ENCODE measurements at places on chromosomes 12 and 14. TPM values are rescaled to one million over a fixed set of nuclear protein-coding genes. Genes with fewer than 3 reads are reported as not detected.

DNA sequence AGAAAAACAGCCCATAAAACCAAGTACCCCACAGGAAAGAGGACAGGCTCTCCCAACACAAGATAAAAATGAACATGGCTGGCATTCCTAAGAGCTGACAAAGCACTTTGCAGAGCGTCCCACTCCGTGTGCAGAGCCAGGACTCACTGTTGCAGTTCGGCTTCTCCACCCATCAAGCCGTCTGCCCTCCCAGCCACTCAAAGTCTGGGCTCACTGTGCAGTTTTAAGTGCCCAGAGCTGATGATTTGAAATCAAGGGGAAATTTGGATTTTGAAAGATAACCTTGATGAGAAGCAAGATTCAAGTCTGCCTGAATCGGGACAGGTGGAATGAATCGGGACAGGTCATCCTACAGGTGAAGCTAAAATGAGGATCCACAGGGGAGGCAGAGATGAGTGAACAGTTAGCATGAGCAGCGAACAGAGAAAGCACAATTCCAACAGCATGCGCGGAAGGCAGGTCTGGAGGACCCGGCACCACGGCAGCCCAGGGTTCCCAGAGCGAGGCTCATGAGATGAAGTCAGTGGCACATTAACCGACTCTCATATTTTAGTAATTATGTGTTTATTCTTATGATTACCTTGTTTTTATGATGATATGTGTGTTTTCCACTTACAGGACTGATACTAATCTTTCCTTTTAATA, 39.8 kb upstream of the GPR68 start:
- H3K36me3 ChIP-seq, result peaks cover 25% of the 10 kb centered on the region
- peaks cover 5% of the 10 kb centered on the region for H3K4me1 ChIP-seq
- H3K27ac ChIP-seq, result no peak overlapping the region
- no peaks in the 10 kb centered on the region for H3K27me3 ChIP-seq

GRCh38 chr12:102992297-102992696, 34.8 kb downstream of the ASCL1 start:
- no peaks in the 10 kb centered on the region for H3K4me1 ChIP-seq
- no peaks in the 10 kb centered on the region for H3K36me3 ChIP-seq
- no peak overlapping the region for H3K27ac ChIP-seq
- H3K27me3 ChIP-seq, result peaks cover 5% of the 10 kb centered on the region
- DNase-seq, result no peak
- H3K4me3 ChIP-seq, result no peak overlapping the region

- DNase-seq, result no peak
- H3K27ac ChIP-seq, result no peak overlapping the region
- peaks cover 14% of the 10 kb centered on the region for H3K4me1 ChIP-seq
- no peaks in the 10 kb centered on the region for H3K36me3 ChIP-seq
- H3K4me3 ChIP-seq, result no peak overlapping the region
Observed at GRCh38 chr12:108285016-108285415, 54.1 kb downstream of the CMKLR1 start.

The HOTAIR gene
- 1.4 TPM for total RNA-seq

- H3K27ac ChIP-seq, result no peak overlapping the region
- no peaks in the 10 kb centered on the region for H3K36me3 ChIP-seq
- H3K4me3 ChIP-seq, result no peak overlapping the region
- H3K27me3 ChIP-seq, result no peaks in the 10 kb centered on the region
- no peak for DNase-seq
Observed at GRCh38 chr14:65286443-65286842, 126.1 kb upstream of the FUT8 start.

The SAMD15 gene
- 1.7 TPM for total RNA-seq

- H3K4me1 ChIP-seq, result peaks cover 16% of the 10 kb centered on the region
- H3K36me3 ChIP-seq, result no peaks in the 10 kb centered on the region
- peak overlapping the region; percentile 28 for H3K27ac ChIP-seq
- H3K4me3 ChIP-seq, result no peak overlapping the region
- H3K27me3 ChIP-seq, result no peaks in the 10 kb centered on the region
- DNase-seq, result no peak
Observed at GRCh38 chr14:58571769-58572472, 65.8 kb upstream of the DACT1 start.

The TSPAN8 gene
- total RNA-seq, result not detected

- H3K4me3 ChIP-seq, result no peak overlapping the region
- H3K27ac ChIP-seq, result no peak overlapping the region
- no peaks in the 10 kb centered on the region for H3K27me3 ChIP-seq
- DNase-seq, result no peak
- peaks cover 9% of the 10 kb centered on the region for H3K4me1 ChIP-seq
Observed at GRCh38 chr14:39218171-39218769, 15.4 kb upstream of the MIA2 start.

The NR2C1 gene
- total RNA-seq, result 70.2 TPM

DNA sequence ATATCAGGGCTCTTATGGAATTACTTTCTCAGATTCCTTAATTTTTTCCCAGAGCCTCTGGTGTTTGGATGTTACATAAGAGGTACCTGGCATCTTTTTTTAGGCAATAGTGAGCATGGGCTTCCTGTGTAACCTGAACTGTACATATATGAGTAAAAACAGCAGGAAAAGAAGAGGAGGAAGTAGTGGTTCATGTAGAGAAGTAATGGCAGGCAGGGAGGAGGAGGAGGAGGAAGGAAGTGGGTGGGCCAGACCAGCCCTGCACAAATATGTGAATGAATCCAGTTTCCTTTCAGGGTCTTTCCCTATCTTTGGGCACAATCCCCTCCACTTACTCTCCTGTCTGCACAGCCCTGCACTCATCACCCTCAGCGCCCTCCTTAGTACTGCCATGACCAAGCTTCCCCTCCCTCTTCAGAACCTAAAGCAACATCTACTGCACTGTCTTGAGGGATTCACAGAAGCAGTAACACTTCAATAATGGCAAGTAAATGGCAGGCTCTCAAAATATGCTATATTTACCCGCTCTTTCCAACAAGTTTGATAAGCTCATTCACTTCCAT, 40.9 kb upstream of the GSG1 start:
- peaks cover 5% of the 10 kb centered on the region for H3K27me3 ChIP-seq
- H3K4me1 ChIP-seq, result peaks cover 43% of the 10 kb centered on the region
- peak overlapping the region; percentile 84 for H3K27ac ChIP-seq
- no peak for DNase-seq
- H3K4me3 ChIP-seq, result no peak overlapping the region

DNA sequence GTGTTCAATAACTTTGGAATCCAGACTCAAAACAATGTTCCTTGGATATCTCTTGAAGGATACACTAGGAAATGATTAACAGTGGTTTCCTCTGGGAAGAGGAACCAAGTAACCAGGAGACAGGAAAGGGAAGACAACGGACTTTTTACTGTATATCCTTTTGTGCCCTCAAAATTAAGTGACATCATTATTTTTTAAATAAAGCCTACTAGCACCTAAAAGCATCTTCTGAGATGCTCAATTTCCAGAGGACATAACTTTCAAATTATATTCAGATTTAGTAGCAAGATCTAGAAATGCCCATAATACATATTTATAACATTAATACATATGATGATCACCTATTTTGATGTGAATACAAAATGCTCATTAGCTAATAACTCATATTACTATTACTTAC, 6.5 kb downstream of the HECTD1 start:
- no peak for DNase-seq
- peaks cover 39% of the 10 kb centered on the region for H3K4me1 ChIP-seq
- peak overlapping the region; percentile 52 for H3K4me3 ChIP-seq
- peaks cover 6% of the 10 kb centered on the region for H3K27me3 ChIP-seq
- peak overlapping the region; percentile 94 for H3K27ac ChIP-seq

The CCNK gene
- total RNA-seq, result 79.8 TPM

The KIF5A gene
- total RNA-seq, result 0.46 TPM

DNA sequence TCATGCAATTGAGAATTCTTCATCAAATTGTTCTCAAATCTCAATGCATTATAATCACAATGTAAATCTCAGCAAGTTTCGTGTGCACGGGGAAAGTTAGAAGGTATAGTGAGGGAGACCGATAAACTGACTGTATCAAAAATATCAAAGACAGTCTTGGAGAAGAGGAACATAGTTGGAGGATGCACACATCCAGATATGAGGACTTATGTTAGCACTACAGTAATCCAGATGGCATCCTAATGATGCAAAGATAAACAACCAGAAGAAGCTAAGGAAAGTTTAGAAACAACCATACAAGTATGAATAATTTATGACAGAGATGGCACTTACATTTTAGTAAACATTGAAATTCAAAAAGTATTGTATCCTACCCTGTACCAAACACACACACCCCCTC, 760.1 kb downstream of the RPS29 start:
- no peaks in the 10 kb centered on the region for H3K4me1 ChIP-seq
- no peak for DNase-seq
- no peak overlapping the region for H3K27ac ChIP-seq
- no peaks in the 10 kb centered on the region for H3K27me3 ChIP-seq
- no peak overlapping the region for H3K4me3 ChIP-seq
- H3K36me3 ChIP-seq, result no peaks in the 10 kb centered on the region

GRCh38 chr12:111022386-111022785, 102.0 kb upstream of the MYL2 start:
- no peak overlapping the region for H3K27ac ChIP-seq
- peaks cover 3% of the 10 kb centered on the region for H3K27me3 ChIP-seq

DNA sequence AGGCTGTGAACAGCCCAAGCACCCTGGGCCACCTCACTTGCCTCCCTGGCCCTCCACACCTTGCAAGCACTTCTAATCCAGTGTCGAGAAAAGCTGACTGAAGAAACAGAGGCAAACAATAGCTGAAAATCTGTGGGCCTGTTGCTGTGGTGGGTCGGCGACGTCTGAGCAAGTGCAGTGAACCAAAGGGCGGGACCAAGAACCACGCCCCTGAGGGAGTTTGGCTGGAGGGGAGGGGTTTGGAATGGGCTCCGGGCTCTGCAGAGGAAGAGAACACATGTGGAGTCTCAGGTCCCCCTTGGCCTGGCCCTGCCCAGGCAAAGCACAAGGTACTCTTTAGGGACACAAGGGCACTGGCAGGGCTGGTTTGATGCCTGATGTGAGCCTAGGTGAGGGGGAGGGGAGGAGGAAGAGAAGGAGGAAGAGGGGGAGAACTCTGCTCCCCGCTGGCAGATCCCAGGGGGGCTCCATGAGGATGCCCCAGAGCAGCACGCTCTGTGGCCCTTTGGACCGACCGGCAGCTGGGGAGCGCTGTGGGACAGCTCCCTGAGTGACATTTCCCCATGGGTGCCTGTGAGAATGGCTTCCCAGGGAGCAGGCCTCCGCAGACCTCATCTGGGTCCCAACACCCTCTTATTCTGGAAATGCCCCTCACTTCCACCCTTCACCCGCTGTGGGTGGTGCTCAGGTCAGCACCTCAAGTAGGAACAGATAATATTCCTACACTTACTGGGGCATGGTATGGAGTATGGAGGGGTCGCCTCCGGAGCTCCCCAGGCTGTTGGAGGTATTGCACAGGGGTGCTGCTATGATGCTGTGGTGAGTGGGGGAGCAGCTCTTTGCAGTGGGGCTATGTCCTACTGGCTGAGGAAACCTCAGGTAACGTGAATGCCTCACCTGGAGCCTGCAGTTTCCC, 85.5 kb downstream of the CPSF2 start:
- peaks cover 6% of the 10 kb centered on the region for H3K4me1 ChIP-seq
- H3K27ac ChIP-seq, result no peak overlapping the region
- no peak for DNase-seq
- H3K36me3 ChIP-seq, result peaks cover 3% of the 10 kb centered on the region

The KCNK10 gene
- 2.3 TPM for total RNA-seq

GRCh38 chr12:53115891-53116648, 12.8 kb downstream of the SOAT2 start:
- H3K27me3 ChIP-seq, result peaks cover 8% of the 10 kb centered on the region
- no peak for DNase-seq
- H3K36me3 ChIP-seq, result no peaks in the 10 kb centered on the region
- no peak overlapping the region for H3K27ac ChIP-seq

- H3K36me3 ChIP-seq, result peaks cover 16% of the 10 kb centered on the region
- no peak overlapping the region for H3K27ac ChIP-seq
- no peak for DNase-seq
- H3K27me3 ChIP-seq, result peaks cover 5% of the 10 kb centered on the region
Observed at GRCh38 chr12:51381226-51382079, 9.8 kb downstream of the GALNT6 start.

DNA sequence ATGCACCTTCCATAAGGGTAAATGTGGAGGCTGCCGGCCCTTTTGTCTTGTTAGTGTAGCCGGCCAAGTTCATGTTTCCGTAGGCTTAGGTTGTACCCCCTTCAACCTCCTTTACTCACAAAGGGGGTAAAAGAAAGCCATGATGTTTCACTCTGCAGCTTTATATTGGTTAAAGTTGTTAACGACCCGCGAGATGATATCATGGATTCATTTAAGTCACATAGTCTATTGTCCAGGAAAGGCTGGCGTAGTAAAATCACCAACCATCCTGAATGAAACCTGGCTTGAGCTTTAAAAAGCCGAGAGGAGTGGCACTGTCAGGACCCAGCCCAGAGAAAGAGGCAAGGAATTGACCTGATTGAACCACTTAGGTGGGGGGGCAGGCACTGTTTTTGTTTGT, 1.3 kb downstream of the UNG start:
- peaks cover 1% of the 10 kb centered on the region for H3K27me3 ChIP-seq
- H3K36me3 ChIP-seq, result peaks cover 8% of the 10 kb centered on the region
- peaks cover 8% of the 10 kb centered on the region for H3K4me1 ChIP-seq
- H3K4me3 ChIP-seq, result peak overlapping the region; percentile 94
- peak overlapping the region; percentile 27 for H3K27ac ChIP-seq

DNA sequence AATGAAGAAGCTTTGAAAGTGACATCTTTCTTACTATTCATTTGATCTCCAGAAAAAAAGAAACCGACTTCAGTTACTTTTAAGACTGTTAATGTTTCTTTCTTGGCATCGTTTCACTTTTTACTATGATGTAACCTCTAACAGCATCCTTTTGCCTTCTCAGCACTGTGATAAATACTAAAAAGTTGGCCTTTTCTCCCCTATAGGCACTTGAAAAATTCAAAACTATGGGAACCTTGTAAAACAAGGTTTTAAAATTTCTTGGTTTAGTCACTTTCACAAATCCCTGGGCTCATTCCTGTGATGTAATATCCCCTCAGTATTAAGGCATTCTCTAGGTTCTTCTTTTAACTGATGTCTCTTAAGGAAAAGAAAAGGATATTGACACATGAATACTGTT, 281.8 kb downstream of the EGLN3 start:
- H3K4me3 ChIP-seq, result no peak overlapping the region
- H3K27me3 ChIP-seq, result peaks cover 1% of the 10 kb centered on the region
- no peaks in the 10 kb centered on the region for H3K36me3 ChIP-seq
- no peaks in the 10 kb centered on the region for H3K4me1 ChIP-seq
- H3K27ac ChIP-seq, result no peak overlapping the region

DNA sequence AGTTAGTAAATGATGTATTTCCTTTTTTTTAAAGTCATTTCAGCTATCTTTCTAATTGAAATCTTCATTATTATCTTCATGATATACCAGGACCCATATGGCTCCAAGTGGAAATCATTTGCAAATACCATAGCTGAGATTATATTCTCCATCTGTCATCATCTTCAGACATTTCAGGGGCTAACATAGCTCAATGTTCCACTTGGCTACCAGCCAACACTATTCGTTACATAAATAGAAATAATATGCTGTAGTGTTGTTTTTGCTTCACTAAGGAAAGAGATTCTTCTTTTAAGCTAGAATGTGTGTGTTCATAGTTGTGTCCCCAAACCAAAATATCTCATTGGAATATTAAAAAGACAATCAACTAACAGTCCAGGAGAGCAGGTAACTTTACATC, 225.1 kb downstream of the DIO2 start:
- H3K4me3 ChIP-seq, result no peak overlapping the region
- no peak overlapping the region for H3K27ac ChIP-seq
- no peaks in the 10 kb centered on the region for H3K4me1 ChIP-seq
- H3K27me3 ChIP-seq, result peaks cover 3% of the 10 kb centered on the region
- no peaks in the 10 kb centered on the region for H3K36me3 ChIP-seq
- DNase-seq, result no peak

The CD4 gene
- total RNA-seq, result 4.7 TPM

GRCh38 chr12:10094646-10095395, 4.0 kb downstream of the CLEC1A start:
- H3K4me1 ChIP-seq, result peaks cover 20% of the 10 kb centered on the region
- no peak overlapping the region for H3K4me3 ChIP-seq
- no peaks in the 10 kb centered on the region for H3K27me3 ChIP-seq
- H3K27ac ChIP-seq, result no peak overlapping the region

The NRIP2 gene
- total RNA-seq, result 0.13 TPM

Measured in endothelial cell (in vitro differentiated cells).